Skin of body (tissue), 3 donors: ENCODE measurements at places on chromosomes 11 and 22.

GRCh38 chr11:59204746-59205145, 8.0 kb downstream of the MPEG1 start:
- DNase-seq: no peak

DNA sequence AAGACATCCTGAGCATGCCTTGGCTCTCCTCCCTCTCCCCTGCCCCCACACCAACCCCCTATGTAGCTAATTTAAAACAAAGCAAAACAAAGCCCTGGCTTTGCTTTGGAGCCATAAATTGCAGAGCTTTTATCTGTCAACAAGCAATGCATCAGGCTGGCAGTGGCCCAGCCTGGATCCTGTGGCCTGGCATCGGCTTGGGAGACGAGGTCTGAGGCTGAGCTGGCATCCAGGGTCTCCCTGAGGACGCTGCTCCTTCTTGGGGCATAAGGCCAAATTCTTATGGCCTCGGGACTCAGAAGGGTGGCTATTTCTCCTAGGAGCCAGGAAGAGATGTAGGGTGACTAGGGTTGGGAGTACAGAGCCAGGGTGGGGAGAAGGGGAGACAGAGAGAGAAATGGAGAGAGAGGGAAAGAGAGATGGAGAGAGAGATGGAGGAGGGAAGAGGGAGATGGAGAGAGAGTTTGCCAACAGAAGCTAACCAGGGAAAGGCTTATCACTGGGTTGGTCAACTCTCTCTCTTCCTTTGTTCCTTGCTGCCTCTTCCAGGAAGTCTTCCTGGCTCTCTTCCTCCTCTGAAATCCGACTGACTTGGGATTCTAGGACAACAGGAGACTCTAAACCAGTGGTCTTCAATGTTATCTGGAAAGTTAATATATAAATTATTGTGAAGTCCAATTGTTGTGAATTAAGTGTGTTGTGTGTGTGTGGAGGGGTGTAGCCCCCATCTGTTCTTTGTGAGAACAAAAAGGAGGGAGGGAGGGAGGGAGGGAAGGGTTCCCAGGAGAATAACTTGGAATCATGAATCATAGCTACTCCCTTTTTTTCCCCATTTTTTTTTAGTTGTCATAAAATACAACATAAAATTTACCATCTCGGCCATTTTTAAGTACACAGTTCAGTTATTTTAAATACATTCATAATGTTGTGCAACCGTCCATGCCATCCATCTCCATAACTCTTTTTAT, 29.1 kb downstream of the TSPAN18 start:
- peak; percentile 62 for DNase-seq

GRCh38 chr11:69471729-69472540, 9.5 kb upstream of the LINC01488 start:
- DNase-seq: no peak

DNA sequence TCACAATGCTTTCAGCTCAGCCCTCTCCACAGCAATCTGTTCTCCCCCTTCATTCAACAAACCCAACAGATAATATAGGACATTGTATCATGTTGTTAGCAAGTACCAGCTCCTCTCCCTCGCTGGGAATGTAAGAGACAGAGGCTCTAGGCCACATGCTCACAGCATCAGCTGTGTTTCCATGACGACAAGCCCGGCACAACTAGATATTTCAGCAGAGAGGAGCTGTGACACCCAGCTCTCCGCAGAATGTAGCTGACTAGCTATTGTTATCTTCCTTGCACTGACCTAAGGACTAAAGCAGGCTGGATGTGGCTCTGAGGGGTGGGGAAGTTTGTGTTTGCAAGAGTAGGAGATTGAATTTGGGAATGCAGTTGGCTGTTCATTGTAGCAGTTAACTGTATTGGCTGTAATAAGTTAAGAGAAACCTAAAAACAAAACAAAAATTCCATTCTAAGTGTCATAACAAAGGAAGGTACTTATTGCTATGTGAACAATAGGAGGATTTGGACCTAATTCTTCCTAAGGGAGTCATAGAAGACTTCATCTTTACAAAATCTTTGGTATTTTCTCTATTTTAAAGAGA, 28.0 kb upstream of the RRAS2 start:
- DNase-seq: peak; percentile 41

DNA sequence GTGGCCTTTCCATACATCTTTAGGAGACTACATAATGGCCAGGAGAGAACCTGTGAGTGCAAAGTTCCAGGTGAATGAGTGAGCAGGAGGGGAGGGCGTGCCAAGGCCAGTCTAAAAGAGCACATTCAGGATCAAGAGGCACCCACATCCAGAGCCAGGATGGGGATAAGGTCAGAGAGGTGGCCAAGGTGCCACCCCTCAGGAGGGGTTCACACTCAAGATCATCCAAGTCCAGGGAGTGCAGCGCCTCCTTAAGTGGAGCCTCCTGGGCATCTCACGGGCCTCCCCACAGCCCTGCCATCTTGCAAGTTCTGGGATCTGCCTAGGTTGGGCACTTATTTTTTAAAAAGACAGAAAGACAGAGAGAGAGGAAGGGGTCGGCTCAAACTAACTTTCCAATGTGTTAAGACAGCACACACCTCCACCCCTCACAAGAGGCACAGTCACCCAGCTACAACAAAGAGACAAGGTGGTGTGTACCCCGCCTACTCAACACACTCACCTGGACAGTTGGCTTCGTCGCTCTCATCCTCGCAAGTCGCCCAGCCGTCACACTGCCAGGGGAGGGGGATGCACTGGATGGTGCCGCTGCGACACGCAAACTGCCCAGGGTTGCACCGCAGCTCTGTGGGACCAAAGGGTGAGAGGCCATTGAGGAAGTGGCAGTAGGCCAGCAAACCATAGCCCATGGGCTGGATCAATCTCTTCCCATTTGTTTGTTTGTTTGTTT, 33.2 kb downstream of the DGCR2 start:
- no peak for DNase-seq

DNA sequence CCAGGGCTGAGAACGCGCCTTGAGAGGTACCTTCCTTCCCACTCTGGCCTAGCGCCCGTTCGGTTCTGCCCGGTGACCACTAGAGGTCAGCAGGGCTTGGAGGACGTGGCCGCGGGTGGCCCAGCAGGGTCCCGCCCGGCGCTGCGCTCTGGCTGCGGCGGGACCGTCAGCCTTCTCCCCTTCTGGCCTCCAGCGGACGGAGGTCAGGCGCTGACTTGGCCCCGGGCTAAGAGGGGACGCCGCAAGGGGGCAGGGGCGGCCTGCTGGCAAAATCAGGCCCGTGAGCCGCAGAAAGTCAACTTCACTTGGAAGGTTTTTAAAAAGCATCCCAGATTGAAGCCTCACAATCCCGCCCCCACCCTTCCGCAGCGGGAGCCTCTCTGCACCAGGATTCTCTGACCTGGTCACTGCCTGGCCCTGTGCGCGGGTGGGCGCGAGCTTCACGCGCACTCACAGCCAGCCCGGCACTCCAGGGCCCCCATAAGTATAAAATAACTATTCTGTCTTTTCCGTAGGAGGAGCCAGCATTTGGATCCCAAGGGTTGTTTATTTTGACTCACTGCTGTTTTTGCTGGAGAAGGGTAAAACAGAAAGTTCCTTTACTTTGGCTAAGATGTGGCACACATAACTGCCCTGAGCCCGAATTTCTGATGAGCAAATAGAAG, 23.2 kb upstream of the ZBTB16 start:
- DNase-seq: peak; percentile 32
